ENCODE measurements at places on chromosomes 4 and X. TPM values are rescaled to one million over a fixed set of nuclear protein-coding genes. Genes with fewer than 3 reads are reported as not detected.

DNA sequence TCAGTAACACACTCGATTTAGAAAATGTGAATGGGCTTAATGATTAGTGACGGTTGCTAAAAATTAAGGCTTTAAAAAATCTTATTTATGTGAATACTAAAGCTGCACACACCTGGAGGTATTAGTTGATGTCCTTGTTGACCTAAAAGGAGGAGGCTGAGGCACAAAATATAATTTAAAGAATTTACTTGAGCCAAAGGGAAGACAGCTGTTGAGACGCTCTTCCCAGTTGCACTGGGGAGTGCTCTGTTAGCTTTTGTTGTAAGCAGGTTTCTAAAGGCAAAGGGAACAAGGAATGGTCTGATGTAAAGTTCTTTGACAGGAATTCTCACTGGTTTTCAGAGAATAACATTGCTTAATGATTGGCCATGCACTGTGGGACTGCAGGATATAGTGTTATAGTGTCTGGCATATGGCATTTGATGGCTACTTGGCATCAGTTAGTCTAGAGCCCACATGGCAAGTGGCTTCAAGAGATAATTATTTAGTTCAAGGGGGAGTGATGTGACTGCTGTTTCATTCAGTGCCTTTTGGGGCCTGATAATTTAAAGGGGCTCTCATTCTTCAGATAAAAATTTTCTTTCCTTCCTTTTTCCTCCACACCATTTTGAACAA is 30.8 kb upstream of the PGM2 start:
- no peak for DNase-seq

DNA sequence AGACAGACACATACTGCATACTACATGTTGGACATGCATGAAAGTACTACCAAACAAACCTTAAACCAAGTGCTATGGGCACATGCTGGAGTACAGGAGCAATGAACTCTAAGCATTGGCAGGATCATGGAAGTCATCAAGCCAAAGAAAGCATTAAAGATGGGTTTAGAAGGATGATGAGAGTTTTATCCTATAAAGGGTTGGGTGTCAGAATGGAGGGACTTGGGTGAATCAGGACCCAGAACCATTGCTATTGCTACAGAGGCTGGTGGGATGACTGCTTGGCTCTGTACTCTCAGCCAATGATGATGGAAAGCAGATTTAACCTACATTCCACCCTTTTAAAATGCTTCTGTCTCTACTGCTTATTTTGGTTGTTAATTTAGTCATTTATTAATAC is 233.9 kb upstream of the EDA2R start:
- DNase-seq, result no peak

Gene NAT8L
- polyA plus RNA-seq, result 8.1 TPM

- DNase-seq, result no peak
These were observed 269.3 kb upstream of the AGTR2 start for GRCh38 chrX:115901241-115901640.

- no peak for DNase-seq
These were observed 10.9 kb upstream of the DDX3X start for GRCh38 chrX:41322821-41323603.

All from left renal cortex interstitium (tissue), 4 donors.